CD4-positive, alpha-beta memory T cell (primary cell): ENCODE measurements at places on chromosomes 7 and 10.

DNA sequence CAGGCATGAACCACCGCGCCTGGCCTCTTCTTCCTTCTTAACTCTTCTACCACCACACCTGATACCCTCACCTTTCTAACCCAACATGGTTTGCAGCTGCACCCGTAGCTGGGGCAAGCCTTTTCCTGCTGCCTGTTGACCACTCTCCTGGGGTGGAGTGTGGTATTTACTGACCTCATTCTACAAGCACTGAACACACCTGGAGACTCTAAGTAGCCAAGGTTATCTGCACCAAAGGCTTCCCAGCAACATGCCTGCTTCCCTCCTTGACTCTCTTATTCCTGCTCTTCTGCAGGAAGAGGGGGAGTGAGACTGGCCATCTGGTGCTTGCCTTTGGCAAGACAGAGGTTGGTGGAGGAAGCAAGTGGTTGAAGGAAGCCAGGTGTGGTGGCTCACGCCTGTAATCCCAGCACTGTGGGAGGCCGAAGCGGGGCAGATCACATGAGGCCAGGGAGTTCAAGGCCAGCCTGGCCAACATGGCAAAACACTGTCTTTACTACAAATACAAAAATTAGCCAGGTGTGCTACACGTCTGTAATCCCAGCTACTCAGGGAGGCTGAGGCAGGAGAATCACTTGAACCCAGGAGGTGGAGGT is 10.1 kb downstream of the ACTR1A start:
- DNase-seq = no peak

DNA sequence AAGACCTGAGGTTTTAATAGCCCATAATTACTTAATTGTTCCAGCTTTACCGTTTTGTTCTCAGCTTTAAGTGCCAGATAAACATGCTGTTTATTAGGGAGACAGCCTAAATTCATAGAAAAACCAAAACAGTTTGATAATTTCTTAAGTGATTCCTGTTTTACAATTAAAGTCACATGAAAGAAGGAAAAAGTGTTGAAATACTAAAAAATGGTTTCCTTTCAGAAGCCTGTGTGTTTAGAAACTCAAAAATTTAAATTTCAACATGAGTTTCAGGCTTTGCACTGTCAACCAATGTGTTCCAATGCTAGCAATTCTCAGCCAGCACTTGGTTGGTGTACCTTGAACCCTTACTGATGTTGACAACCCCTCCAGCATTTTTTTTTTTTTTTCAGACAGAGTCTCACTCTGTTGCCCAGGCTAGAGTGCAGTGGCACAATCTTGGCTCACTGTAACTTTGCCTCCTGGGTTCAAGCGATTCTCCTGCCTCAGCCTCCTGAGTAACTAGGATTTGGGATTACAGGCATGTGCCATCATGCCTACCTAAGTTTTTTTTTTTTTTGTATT is 135.3 kb downstream of the ICA1 start:
- no peak for DNase-seq

- no peak for DNase-seq
Observed at GRCh38 chr10:44674536-44675386, 236.4 kb upstream of the TMEM72 start.

- DNase-seq = no peak
Observed at GRCh38 chr10:36515319-36515718, 610.1 kb upstream of the ANKRD30A start.

DNA sequence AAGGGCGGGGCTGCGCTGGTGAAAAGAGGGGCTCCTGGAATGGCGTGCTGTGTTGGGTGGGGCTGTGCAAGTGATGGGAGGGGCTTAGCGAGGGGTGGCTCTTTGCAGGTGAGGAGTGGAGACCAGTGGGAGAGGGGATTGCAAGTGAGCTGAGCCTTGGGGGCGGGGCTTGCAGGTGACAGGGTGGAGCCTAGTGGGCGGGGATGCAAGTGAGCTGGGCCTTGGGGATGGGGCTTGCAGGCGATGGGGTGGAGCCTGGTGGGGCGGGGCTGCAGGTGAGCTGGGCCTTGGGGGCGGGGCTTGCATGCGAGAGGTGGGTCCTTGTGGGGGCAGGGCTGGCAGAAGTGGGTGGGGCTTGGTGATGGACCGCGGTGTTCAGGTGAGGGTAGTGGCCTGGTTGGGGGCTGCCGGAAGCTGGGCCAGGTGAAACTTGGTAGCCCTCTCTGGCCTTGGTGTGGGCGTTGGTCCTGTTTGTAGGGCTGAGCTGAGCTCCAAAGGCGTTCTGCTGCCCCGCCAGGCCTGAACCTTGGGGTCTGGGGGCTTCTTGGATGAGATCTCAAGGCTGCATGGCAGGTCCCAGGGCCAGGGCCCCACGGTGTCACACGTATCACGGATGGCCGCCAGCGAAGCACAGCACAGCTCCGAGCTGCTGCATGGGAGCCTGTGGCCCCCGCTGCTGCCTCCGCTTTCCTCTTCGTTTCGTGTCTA is 743 bp upstream of the PITRM1 start:
- DNase-seq = no peak

DNA sequence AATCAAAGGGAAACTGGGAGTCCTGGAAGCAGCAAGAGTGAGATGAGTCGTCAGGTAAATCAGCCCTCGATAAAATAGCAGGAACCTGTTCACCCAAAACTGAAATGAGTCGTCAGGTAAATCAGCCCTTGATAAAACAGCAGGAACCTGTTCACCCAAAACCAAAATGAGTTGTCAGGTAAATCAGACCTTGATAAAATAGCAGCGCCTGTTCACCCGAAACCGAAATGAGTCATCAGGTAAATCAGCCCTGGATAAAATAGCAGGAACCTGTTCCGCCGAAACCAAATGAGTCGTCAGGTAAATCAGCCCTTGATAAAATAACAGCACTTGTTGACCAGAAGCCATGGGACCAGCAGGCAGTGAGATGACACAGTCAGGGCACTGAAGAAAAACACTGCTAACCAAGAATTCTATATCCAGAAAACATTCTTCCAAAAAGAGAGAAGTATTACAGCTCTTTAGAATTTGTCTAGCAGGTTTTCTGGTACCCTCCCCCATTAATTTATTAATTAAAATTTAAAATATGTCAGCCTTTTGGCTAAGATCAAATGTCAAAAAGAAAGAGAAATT is 3.4 kb upstream of the CYP2E1 start:
- no peak for DNase-seq

DNA sequence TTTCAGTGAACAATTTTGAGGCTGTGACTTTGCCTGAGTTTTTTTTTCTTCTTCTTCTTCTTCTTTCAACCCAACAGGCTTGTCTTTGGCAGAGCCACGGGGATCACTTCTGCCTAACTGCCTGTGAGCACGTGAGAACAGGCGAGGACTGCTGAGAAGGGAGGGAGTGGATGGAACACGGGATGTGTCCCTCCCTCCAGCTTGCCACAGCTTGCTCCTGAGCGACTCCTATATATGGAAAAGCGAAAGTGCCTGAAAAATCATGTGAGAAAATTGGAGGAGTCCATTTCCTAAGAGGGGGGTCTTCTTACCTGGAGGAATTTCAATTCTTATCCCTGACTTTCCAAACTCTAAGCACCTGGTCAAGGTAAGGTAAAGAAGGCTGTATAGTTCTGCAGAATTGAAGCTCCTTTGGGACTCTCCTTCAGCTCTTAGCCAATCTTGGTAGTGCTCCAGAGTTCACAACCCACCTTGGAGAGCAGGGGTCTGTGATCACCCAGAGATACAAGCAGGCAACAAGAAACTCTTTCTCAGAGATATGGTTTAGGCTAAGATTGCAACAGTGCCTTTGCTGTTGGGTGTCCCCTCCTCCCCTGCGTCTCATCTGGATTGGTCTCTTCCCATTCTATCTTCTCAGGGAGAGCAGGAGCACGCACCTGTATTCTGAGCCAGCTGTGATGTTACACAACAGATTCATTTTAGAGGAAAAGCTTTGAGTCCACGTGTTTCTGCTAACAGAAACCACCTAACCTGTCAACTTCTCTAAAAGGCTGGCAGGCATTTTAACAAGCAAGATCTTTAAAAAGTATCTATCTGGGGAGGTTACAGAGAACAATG is at the start of gene MAT1A:
TSS of gene MAT1A (minus strand) at position 208 of the 837 bp plus-strand sequence. CDS start 235 bp downstream, outside the sequence.
- DNase-seq = no peak

DNA sequence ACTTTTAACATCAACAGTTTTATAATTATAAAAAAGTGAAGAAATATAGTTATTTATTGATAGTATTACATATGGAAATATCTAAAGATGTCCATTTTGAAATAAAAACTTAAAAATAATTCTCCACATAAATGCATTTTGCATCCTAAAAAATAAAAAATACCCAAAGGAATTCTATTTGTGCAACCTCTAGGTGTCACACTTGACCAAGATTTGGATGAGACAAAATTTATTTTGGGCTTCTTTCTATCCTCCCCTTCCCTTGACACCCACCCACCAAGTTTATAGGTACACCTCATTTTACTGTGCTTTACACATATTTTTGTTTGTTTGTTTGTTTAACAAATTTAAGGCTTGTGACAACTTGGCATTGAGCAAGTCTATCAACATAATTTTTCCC is 3.3 kb upstream of the THSD7A start:
- DNase-seq = no peak

DNA sequence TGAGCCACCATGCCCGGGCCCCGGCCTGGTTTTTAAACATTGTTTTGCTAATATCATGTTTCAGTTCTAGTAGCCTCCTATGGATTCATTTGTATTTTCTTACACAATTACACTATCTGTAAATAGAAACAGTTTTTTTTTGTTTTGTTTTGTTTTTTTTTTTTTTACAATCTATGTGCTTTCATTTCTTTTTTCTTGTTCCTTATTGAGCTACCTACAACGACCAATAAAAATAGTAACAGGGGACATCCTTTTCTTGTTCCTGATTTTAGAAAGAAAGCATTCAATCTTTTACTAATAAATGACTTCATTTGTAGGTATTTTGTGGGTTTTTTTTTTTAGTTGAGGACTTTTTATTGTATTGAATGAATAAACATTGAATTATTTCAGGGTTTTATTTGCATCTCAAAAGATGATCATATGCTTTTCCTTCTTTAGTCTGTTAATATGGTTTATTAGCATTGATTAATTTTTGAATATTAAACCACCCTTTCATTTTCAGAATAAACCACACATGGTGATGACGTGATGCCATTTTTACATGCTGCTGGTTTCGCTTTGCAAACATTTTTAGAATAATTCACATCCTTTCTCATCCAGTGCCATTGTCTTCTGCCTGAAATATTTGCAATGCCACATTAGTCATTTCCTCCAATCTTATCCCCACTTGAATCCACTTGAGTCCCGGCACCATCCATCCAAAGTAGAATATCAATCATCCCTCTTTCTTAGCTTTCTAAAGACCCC is 18.1 kb upstream of the AKR1E2 start:
- no peak for DNase-seq

GRCh38 chr10:178208-178607 is 43.0 kb downstream of the ZMYND11 start:
- DNase-seq = peak; percentile 13

GRCh38 chr7:134831862-134832261 is 52.4 kb downstream of the CALD1 start:
- DNase-seq = no peak

DNA sequence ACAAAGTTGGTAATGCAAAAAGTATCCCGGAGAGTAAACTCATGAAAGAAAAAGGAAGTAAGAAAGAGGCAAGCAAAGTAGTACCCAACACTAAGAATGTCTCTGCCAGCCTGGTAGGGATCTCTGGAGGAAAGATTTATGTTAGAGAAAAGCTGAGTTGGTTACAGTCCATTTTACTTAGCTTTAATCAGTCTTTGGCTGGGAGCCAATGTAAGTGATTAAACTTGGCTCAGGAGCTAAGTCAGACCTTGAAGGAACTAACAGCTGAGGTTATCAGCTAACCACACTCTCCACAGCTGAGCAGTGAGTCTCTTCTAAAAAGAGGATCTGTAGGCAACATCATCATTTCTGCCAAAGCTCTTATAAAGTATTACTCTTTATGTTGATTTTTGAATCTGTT is 148.0 kb downstream of the ANKRD7 start:
- DNase-seq = no peak

GRCh38 chr7:123993996-123994395 is 38.9 kb downstream of the TMEM229A start:
- DNase-seq = no peak

DNA sequence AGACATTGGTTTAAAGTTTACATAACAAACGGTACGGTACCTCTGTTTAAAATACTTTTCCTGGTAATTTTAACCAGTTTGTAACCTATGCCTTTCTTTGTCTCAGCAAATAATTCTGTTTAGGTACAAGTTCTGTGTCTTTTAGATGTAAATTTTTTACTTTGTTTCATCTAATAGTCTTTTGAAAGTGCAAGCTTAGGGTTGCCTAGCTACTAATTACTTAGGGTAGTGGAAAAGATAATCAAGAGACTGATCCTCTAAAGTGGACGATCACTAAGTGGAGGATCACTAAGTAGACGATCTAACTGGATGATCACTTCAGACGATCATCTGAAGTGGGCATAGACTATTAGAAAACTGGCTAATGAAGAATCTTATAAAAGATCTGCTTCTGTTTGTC is 16.1 kb upstream of the FKBP9 start:
- no peak for DNase-seq

GRCh38 chr10:133347710-133348517 is 741 bp downstream of the PRAP1 start:
- DNase-seq = no peak

- DNase-seq = no peak
Observed at GRCh38 chr10:52517012-52517411, 202.9 kb downstream of the DKK1 start.
